ENCODE measurements at places on chromosomes 2 and 18.

- no peak for DNase-seq
Measured at GRCh38 chr2:41414486-41415230, 633.2 kb upstream of the PKDCC start.

- no peak for DNase-seq
Measured at GRCh38 chr2:224946895-224947294, 95.4 kb downstream of the DOCK10 start.

DNA sequence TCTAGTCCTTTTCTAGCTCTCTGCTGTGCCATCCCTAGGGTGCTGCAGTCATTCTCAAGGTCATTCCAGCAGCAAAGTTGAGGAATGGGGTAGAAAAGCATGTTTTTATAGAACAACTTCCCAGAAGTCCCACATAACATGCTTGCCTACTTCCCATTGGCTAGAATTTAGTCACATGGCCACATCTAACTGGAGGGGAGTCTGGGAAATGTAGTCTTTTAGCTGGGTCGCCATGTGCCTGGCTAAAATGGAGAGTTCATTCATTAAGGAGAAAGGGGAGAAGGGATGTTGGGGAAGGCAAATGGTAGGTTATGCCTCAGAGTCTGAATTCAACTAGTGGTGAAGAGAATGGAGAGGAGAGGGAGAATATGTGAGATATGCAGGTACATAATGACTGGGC is 85.7 kb downstream of the SLC4A3 start:
- no peak for DNase-seq

DNA sequence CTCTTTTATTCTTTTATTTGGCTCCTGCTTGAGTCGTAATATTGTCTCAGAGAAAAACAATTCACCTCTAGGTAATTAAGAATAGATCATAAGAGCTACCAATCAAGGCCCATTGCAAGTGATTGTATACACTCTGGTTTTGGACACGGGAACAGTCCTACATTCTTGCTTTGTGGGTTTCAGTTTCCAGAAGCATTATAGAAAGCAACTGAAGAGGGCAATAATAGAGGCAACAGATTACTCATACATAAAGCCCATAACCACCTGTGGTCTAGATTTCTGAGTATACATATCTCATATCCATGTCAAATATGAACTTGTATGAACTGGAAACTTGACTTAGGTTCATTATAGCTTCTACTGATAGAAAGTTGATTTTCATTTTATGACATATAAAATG is 65.4 kb downstream of the DIS3L2 start:
- no peak for DNase-seq

DNA sequence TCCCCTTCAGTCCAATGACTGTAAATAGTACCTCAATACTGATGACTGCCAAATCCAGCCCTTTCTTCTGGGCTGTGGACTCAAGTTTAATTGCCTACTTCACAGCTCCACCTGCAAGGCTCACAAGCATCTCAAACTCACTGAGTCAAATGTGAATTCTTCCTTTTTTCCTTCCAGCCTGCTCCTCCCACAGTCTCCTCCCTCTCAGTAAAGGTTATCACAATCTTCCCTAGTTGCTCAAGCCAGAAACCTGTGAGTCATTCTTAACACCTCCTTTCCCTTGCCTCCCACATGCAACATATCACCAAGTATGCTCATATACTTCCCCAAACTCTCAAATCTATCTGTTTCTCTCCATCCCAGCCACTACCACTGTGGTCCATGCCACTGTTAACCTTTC is 3.7 kb upstream of the MFSD6 start:
- DNase-seq: no peak

GRCh38 chr2:133705287-133705686 is 137.0 kb upstream of the NCKAP5 start:
- DNase-seq: no peak

GRCh38 chr2:150647943-150648342 is 160.5 kb upstream of the RND3 start:
- DNase-seq: no peak

- DNase-seq: no peak
Measured at GRCh38 chr2:220282236-220282635, 654.8 kb downstream of the SLC4A3 start.

DNA sequence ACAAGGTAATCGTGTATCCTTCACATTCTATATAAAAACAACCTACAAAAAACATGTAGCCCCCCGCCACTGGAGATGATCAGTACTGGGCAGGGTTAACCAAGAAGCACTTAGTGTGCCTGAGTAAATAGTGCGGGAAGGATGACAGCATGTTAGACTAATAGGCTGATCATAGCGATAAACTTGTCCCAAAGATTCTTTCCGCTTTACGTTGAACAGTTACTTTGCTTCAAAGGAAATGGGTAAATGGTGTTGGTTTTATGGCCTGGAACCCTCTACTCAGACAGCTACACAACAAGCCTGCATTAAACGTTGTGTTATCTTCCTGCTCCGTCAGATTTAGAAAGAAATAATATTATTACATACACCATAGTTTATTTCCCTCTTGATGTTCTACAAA is 67.7 kb downstream of the CTAGE1 start:
- DNase-seq: no peak

DNA sequence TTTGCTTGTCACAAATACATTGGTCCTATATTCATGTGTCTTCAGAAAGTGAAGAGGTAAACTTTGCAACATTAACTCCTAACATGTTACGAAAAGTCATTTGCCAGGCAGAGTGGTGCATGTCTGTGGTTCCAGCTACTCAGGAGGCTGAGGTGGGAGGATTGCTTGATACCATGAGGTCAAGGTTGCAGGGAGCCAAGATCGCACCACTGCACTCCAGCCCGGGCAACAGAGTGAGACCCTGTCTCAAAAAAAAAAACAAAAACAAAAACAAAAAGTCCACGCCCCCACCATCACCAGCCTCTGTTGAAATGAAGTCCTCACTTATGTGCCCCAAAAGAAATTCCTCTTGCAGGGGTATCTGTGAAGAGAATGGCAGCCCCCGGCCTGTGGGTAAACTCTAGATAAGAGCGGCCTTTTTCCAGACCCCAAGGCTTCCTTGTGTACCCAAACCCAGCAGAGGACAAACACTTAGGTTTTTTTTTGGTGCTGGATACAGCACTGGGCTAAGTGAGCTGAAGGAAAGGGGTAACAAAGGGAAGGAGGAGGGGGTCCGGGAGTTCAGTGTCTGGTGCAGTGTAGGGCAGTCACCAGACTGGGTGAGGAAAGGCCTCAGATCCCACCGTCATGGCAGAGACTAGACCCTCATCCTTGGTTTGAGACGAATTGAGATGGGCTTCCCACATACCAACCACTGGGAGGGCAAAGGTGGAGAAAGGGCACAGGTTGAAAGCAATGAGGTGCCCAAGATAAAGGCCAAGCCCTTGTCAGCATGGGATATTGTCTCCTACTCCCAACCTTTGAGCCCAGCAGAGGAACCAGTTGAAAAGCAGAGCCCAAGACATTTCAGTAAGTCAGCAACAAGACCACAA is 19.2 kb downstream of the HSPD1 start:
- DNase-seq: no peak

DNA sequence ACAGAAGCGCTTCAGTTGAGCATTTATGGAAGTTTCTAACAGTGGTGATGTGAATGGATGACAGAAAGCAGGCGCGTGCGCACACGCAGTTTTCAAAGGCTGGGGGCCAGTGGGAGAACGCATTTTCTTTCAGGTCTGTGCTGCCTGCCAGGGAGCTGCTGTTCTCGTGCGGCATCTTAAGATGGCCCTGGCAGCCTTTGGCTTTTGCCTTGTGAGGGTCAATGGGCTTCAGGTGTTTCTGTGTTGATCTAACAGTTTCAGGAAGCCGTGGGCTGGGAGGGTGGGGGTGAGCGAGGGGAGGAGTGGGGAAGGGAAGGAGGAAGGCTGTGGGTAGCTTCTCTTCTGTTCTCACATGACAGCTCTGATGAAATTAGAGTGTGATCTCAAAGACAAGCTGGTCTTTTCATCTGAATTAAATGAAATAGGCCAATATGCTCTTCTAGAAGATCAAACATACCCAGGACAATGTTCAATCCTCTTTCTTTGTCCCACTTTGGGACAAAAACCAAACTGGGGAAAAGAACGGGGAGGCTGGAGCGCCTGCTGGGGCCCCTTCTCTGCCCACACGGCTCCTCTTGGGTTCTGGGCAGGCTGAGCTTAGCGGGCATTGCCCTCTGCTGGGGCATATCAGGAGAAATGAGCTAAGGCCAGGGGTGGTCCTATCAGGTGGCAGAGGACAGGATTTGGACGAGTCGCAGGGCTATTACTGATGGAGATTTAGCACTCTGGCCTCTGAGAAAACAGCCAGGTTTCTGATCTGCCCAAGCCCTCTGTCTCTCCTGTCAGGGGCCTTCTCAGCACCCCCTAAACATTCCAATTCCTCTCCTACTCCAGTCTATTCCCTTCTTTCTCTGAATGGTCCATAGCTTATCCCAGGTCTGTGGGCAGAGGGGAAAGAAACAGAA is 126.2 kb upstream of the LGALSL start:
- DNase-seq: peak; percentile 15

- no peak for DNase-seq
Measured at GRCh38 chr2:127762441-127762840, 48.5 kb downstream of the WDR33 start.

DNA sequence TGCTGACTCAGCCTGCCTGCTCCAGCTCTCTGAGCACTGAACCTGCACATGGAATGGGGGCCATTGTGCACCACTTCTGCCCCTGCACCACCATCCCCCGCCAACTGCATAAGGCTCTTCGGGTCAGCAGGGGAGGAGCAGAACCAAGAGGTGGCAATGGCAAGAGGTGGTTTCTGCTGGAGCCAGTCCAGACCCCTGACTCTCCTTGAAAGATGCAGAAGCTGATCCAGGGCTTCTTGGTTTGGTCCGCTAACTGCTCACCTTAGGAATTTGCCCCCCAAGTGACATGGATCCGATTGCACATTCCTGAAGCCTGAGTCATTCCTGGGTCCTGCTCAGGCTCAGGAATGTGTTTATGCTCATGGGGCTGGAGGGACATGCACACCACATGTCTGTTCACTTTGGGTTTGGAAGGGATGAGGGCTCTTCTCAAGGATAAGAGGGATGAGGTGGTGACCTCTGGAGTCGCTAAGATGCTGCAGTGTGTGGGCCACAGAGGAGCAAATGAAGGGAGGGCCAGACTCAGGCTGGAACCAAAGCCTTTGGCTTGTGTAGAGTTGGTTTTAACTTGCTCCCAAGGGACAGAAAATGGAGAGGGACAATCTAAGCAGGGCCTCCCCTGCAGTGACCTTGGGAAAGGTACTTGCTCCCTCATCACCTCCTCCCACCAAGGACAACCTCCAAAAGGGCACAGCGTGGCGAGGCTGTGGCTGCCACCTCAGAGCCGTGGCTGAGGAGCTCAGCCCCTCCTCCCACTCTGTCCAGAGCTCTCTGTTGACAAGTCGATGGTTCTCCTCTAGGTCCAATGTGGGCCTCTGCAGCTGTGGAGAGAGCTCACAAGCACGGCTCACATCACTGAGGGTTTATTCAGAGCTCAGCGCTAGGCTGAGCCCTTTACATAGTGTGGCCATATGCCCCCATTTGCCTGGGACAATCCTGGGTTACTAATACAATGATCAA is 66.2 kb downstream of the HS1BP3 start:
- no peak for DNase-seq

GRCh38 chr2:143152637-143153036 is 23.4 kb downstream of the ARHGAP15 start:
- no peak for DNase-seq

GRCh38 chr2:27800856-27801255 is 29.3 kb downstream of the MRPL33 start:
- no peak for DNase-seq

DNA sequence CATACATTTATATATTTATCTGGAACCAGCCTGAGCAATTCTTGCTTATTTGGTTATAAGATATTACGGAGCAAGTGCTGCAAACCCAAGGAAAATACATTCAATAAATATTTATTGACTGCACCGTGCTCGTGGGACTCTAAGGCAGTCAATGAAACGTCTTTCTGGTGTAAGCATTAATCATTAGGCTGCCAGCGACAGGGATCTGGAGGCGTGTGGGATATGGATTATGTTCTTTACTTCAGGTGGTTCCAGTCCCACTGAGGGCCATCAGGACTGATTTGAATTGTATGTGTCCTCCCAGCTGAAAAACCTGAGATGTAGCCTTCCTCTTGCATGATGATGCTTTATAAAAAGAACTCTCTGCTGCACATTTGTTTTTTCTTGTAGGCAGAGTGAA is 75.4 kb downstream of the TACR1 start:
- DNase-seq: no peak

DNA sequence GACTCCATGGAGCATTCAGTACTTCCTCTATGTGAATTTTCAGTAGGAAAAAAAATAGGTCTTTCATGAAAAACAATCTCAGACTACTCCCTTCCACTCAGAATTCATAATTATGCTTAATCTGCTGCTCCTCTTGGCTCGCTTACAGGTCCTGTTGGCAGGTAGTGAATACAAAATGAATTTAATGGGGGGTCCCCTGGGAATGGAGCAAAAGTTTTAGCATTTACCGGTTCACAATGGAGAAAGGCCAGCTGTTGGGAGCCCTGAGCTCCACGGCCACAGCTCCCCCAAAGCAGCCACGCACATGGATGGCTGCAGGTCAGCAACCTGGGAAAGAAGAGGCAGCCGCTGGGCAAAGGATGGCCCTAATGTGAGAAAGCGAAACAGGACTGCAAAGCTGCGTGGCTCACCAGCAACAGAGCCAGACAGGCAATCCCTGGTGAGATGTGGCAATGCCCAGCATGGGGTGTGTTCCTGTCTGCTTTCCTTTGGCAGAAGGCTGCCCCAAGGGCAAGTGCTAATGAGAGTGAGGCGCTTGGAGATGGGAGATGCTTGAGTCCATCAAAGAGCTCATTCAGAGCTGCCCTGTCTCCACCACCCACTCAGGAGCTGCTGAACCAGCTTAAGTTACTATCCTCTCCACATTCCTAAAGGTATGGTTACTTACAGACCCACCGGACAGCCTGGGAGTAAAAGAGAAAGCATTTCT is 447.4 kb downstream of the EPHA4 start:
- DNase-seq: no peak

- no peak for DNase-seq
Measured at GRCh38 chr18:69401972-69402532, 1.4 kb downstream of the DOK6 start.

- DNase-seq: no peak
Measured at GRCh38 chr2:227163998-227164762, at the start of the genes COL4A3 and COL4A4. COL4A3 (plus strand) TSS chr2:227164624; CDS start chr2:227164727, 103 bp downstream. COL4A4 (minus strand) TSS chr2:227164205; CDS start chr2:227147483, 16,722 bp downstream.

- DNase-seq: no peak
Measured at GRCh38 chr2:55856936-55857335, 66.6 kb downstream of the EFEMP1 start.

GRCh38 chr2:234649951-234650350 is 153.1 kb upstream of the ARL4C start:
- DNase-seq: no peak

DNA sequence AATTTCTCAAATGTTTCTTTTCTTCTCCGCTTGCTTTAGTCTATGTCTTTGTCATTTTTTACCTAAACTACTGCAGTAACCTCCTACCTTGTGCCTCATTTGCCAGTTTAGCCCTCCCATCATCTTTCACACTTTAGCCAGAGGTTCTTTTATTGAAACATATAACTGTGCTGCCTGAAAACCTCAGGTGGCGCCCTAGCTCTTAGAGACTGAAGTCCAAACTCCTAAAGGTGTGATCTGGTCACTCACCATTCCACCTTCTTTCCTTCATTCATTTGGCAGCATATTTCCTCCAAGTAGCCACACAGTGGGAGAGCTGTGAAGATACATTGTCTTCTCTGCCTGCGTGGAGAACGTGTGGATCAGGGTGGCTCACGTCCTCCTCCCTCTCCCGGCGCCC is 98.2 kb upstream of the MAPRE2 start:
- DNase-seq: no peak
